ENCODE measurements at places on chromosomes 2 and 18.

GRCh38 chr2:190537765-190538164 lies 3.2 kb upstream of the NEMP2 start:
- DNase-seq: peak; percentile 40

GRCh38 chr18:37321582-37322491 lies 243.8 kb downstream of the CELF4 start:
- no peak for DNase-seq

- no peak for DNase-seq
Measured at GRCh38 chr18:56891870-56892269, 240.7 kb downstream of the WDR7 start.

GRCh38 chr2:161625996-161626395 lies 1.8 kb downstream of the SLC4A10 start:
- no peak for DNase-seq

GRCh38 chr2:120262761-120263428 lies 10.2 kb downstream of the RALB start:
- DNase-seq: no peak
